ENCODE measurements at places on chromosomes 3 and 15.

- DNase-seq, result no peak
Measured at GRCh38 chr3:139448104-139448503, 28.2 kb downstream of the RBP2 start.

- DNase-seq, result no peak
Measured at GRCh38 chr3:195885036-195885891, 23.1 kb downstream of the TNK2 start.

DNA sequence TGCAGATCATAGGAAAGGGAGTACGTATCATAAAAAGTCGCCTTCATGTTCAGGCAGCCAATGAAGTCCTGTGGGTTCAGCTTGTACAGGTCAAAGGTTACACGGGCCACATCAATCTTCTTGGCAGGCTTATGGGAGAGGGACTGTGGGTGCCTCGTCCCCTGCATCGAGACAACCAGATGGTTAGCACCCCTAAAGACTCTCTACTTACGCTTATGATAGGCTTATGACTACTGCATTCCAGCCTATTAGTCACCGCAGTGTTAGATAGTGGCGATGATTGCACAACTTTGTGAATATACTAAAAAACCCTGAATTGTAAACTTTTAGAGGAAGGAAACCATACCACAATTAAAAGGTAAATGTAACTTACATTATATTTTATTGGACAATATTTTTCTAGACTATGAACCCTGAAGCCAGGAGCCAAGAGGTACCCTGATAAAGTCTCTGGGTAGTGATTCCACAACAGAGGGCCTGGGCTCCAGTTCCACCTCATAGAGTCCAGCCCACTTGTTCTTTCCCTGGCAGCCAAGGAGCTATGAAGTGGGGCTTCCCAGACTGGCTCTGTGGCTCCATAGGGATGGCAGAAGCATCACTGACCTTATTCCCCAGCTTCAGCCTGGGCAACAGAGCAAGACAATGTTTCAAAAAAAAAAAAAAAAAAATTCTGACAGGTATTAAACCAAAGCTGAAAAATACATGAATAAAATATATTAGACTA, 2.5 kb upstream of the FANCD2 start:
- DNase-seq, result no peak

GRCh38 chr3:71565316-71565715, 18.2 kb downstream of the FOXP1 start:
- no peak for DNase-seq

- DNase-seq, result no peak
Measured at GRCh38 chr15:25803541-25803940, 59.6 kb downstream of the ATP10A start.

DNA sequence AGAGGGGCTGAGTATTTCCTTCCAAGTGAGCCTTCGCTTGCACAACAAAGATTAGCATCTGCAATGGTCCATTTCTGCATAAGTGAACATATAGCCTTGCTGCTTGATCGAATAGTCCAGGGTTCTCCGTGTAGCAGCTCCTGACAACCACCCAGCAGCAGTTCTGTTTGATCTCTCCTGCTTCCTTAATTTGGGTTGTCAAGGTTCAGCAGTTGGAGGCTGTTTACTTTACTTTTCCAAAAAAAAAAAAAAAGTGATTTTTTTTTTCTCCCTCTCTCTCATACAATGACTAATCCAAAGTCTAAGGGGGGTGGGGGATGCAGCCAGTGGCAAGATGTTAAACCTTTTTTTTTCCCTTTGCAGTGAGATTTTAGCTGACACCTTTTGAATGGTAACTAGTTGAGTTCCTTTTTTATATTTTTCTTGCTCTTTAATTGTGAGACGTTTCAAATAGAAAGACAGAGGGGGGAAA, 3.6 kb downstream of the FOXP1 start:
- no peak for DNase-seq

GRCh38 chr3:186946756-186947375, 16.5 kb downstream of the ST6GAL1 start:
- DNase-seq, result no peak

- DNase-seq, result no peak
Measured at GRCh38 chr3:148534089-148534988, 163.4 kb upstream of the AGTR1 start.

GRCh38 chr3:61052851-61053250, 198.4 kb downstream of the FHIT start:
- DNase-seq, result no peak

- DNase-seq, result no peak
Measured at GRCh38 chr15:91050128-91050455, 27.7 kb upstream of the VPS33B start.

DNA sequence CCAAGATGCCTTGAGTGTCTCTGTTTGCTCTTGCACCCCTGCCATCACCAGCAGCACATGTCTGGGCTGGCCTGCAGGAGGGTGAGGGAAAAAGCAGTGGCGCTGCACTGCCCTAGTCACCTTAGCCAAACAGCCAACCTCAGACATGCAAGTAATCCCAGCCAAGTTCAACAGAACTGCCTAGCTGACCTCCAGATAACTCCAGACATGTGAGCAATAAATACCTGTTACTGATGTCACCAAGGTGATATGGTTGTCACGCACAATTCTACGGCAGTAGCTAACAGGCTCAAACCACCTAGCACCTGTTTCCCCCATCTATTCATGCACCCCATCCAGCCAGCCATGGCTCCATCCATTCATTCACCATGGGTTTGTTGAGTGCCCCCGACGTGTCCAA, 99.9 kb downstream of the SRGAP3 start:
- no peak for DNase-seq

GRCh38 chr3:126512026-126512425, 5.5 kb downstream of the UROC1 start:
- no peak for DNase-seq

DNA sequence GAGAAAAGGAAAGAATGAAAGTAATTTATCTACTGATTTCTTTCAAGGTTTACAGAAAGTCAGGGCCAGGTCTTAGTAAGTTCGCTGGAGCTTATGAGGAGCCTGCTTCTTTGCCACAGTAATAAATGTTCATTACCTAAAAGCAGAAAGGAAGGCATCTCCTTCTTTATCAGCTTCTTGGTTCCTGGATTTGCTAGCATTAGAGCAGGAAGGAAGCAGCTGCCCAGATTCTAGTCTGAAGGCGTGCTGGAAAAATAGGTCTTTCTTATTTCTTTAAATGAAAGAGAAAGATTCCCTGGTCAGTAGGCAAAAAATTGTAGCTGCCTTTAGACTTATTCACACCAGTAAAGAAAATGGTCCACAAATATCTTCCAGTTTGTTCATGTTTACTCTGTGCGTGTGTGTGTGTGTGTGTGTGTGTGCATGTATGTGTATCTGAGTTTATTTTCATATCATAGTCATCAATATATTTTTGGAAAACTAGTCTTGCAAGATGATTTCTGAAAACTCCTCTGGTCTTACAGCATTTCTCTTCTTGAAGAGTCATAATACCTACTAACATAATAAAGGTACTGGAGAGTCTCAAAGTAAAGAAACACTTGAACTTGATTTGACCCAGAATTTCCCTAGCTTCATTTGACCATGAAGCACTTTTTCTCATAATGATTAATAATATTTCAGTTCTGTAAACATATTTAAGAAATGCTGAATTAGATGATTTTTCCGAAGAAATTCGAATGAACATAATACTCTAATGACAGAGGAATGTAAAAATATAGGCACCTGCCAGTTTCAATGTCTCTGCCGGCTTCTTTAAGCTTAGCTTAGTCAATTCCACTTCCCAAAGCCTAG, 255.3 kb upstream of the ZPLD1 start:
- DNase-seq, result no peak

GRCh38 chr3:87390353-87390752, 114.0 kb upstream of the POU1F1 start:
- DNase-seq, result no peak

DNA sequence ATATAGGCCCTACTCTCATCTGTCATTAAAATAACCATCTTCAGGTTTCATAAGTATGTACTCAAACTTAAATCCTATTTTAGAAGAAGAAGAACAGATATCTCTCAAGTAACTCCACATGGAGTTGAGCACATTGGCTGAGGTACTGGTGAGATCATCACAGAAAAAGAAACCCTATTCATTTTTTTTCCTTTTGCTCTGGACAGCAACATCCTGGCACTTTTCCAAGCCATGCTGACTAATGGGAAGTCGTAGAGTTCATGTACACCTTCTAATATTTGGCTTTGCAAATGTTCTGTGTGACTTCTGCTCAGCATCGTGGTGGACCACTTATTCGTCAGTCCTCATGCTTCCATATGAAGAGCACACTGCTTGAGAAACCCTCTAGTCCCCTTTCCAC, 336.0 kb upstream of the KCNH8 start:
- DNase-seq, result no peak

- no peak for DNase-seq
Measured at GRCh38 chr3:14902719-14903118, 44.7 kb upstream of the NR2C2 start.

DNA sequence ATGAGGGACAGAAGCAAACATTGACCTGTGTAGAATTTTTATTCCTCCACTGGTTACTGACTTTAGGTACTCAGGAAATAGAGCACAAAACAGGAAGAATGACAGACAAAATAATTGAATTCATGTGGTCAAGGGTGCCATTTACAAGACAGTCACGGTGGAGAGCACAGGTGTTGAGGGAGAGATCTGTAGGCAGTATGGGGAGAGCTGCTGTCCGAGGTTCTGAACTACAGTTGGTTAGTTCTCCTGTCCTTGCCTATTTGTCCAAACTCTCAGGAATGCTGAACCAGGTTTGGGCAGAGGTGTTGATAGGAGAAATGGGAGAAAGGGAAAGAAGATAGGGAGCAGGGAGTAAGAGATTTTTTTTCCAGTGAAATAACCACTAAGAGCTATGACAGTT, 178.5 kb upstream of the ZBTB20 start:
- no peak for DNase-seq

DNA sequence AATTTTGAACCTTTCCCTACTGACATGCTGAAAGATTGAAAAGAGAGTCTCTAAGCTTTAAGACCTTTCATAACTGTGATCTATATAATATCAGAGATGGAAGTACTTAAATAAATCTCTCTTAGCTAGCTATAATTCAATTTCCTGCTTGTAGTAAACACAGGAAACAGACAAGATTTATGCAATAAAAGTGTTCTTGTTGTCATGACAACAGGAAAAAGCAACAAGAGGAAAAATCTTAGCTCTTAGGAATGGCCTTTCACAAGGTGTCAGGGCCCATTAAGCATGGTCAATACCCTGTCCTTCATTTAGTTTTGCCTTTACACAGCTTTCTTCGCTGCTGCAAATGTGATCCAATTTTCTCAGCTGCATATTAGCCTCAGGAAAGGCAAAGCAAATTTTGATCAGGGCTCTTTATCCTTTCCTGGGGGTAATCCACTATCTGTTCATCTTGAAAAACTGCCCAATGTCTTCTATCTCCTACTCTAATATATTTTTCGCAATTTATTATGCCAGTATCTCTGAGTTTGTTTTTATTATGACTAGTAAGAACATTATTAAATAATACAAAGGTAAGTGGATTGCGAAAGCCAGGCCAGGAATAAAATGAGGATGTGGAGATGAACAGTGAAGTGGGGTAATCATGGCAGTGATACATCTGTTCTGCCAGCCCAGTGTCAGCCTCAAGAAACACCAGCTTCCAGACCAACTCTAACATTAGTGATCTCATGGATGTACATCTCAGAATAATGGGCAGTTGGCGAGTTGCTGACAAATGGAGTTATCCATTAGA, 28.7 kb downstream of the SIDT1 start:
- DNase-seq, result no peak

GRCh38 chr15:40286061-40286532, 3.2 kb upstream of the ANKRD63 start:
- no peak for DNase-seq

DNA sequence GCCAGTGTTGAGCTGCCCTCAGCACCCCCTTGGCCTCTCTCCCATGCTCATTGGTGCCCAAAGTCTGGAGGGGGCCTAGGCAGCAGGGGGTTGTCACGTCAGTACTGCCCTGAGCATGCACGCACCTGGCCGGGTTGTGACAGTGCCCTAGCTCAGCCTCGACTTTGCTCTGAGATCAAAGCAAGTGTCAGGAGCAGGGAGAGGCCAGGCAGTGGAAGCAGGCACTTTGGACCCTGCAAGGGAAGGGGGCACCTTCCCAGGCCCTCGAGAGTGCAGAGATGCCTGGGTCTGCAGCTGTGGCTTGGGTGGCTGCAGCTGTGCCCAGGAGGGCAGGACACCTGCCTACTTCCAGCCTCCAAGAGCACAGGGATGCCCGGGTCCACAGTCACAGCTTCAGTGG, 561.3 kb downstream of the NLGN1 start:
- DNase-seq, result no peak

- no peak for DNase-seq
Measured at GRCh38 chr3:22908989-22909507, 294.1 kb upstream of the UBE2E2 start.

GRCh38 chr15:65110676-65111292, 4.2 kb downstream of the UBAP1L start:
- no peak for DNase-seq

- DNase-seq, result no peak
Measured at GRCh38 chr3:138184994-138185393, 2.1 kb upstream of the ARMC8 start.

DNA sequence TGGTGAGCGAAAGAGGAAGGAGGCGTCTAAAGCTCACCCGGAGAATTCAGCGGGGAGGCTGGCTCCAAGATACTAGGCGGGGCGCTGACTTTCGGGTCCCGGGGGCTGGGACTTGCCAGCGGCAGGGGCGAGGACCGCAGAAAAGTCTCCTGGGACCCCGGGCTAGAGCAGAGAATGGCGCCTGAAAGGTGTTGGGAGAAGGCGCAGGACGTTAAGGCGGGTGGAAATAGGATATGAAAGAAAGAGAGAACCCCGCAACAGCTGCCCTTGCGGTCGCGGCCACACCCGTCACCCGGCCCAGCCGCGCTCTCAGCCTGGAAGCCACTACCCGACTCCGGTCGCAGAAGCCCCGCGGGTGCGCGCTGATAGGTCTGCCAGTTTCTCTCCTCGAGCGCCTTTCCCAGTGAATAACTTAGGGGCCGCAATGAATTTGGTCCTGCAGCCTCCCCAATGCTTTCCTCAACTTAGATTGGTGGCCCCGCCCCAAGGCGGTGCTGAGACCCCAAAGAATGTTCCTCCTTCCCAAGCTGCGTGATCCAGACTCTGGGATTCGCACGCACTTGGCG, 604 bp downstream of the LTK start:
- DNase-seq, result no peak

GRCh38 chr3:69888040-69888942, 111.2 kb upstream of the SAMMSON start:
- no peak for DNase-seq

DNA sequence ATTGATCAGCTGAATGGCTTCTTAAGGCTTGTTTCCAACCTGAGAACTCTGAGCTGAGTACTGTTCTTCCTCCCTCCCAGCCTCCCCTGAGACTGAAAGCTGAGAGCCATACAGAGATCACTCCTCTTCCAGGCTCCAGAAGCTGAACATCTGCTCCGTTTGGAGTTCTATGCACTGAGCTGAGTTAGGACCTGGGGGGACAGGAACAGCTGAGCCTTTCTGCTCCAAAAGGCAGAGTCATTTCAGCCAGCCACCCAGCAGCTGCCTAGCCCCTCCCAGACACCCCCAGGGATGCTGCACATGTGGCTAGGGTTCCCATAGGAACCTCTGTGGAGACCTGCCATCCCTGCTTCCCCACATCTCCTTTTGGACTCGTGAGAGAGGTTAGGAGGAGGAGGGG, 64.2 kb upstream of the GLCE start:
- DNase-seq, result no peak

Data from activated T-helper 1 cell treated with anti-CD3 and anti-CD28 coated beads, Interleukin-2, amount 50 U/mL, for 16 hours (primary cell).